Stimulated activated CD8-positive, alpha-beta memory T cell treated with anti-CD3 and anti-CD28 coated beads, Interleukin-7, amount 100 ng/mL, for 1 hour (primary cell): ENCODE measurements at places on chromosomes 4 and X.

DNA sequence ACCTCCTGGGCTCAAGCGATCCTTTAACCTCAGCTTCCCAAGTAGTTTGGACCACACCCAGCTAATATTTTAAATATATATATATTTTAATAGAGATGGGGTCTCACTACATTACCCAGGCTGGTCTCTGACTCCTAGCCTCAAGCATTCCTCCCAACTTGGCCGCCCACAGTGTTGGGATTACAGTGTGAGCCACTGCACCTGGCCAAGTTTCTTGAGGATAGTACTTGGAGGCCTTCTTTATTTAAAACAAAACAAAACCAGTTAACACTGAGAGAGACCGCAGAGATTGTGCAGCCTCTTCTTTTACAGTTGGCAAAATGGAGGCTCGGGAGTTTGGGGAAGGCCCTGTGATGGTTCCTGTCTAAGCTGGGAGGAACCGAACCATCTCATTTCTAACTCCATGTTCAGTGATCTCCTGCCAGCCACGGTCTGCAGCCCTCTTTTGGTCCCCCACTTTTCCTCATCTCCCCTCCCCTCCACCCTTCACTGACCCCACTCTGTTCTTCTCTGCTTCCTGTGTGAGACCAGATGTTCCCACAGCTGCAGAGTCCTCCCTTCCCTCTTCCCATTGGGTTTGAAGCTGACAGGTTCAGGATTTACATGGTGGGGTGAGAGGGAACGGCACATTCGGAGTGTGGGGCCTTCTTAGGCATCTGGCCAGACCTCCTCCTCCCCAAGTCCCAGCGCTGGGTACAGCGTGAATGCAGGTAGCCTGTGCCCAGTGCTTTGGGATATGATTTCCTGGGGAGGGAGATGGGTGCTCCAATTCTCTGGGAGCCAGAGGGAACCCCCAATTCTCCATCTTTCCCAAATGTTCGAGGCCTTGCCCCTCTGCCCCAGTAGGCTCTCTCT, 1.4 kb upstream of the SORCS2 start:
- no peak for DNase-seq

- no peak for DNase-seq
Measured at GRCh38 chr4:1883583-1883982, 12.4 kb downstream of the NSD2 start.

DNA sequence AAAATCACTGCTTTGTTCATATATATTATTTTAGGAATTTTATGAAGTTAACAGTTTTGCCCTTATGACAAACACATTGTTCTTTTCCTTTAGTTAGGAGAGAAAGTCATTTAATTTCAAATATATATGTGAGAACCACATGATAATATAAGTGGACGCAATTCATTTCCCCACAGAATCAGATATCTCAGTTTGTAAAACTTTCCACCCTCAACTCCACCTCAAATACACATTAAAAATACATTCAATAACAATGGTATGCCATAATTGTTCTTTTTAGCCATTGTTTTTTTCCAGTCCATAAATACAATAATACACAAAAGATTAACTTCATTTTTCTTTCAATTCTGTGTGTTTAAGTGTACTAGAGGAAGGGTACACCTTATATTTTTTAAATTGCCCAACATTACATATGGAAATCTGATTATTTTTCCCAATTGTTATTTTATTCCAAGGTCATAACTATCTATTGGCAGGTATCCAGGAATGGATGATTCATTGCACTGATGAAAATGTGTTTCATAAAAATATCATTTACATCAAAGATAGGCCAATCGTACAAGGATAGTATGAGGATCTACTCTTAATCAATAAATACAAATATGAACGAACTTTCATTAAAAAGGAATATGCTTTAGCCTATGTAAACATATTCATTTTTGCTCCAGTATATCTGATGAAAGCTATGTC, 125.0 kb downstream of the PPP3CA start:
- no peak for DNase-seq

GRCh38 chr4:40571208-40571607, 58.5 kb downstream of the RBM47 start:
- DNase-seq = no peak

GRCh38 chr4:39587881-39588280, 50.8 kb downstream of the SMIM14 start:
- no peak for DNase-seq

- DNase-seq = no peak
Measured at GRCh38 chr4:95640311-95640710, 91.5 kb upstream of the UNC5C start.

DNA sequence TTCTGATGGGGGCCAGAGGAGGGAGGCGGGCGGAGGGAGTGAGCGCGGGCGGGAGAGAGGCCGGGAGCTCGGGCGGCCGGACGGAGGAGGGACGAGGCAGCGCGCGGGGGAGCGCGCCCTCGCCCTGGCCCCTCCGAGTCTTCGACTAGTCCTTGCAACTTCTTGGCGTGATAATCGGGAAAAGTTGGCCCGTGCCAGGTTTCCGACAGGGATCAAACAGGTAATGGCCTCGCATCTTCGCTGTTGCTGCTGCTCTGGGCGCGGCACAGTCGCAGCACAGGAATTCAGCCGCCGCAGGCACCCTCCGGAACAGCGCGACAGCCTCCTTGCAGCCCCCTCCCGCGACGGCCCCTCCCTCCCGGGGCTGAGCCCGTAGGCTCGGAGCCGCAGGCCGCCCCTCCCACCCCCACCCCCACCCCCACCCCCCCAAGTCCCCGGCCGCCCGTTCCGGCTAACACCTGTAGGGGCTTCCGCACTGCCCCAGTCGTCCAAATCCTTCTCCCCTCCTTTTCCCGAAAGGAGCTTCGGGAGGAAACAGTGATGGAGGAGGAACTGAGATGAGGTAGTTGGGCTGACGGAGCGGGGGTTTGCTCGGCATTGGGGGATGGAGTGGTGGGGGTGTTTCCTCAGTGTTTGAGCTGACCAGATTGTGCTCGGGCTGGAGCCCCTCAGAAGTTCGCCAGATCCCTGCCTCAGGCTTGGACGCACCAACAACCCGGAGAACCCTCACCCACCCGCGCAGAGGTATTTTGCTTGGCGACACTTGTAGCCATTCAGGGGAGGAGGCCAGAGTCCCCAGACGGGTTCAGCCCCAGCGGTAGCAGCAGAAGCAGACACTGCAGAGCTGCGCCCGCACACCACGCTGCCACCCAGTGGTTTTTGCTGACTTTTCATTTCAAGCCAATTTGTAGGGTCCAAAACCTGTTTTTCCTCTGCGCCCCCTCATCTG, at the start of gene FGF13:
FGF13 (minus strand) TSS at position 319 of the 949 bp plus-strand sequence. CDS start 714 bp downstream, outside the sequence.
- no peak for DNase-seq

- no peak for DNase-seq
Measured at GRCh38 chr4:152063621-152064240, 302.9 kb upstream of the GATB start.

GRCh38 chr4:119041396-119041795, 94.2 kb upstream of the MYOZ2 start:
- DNase-seq = no peak

DNA sequence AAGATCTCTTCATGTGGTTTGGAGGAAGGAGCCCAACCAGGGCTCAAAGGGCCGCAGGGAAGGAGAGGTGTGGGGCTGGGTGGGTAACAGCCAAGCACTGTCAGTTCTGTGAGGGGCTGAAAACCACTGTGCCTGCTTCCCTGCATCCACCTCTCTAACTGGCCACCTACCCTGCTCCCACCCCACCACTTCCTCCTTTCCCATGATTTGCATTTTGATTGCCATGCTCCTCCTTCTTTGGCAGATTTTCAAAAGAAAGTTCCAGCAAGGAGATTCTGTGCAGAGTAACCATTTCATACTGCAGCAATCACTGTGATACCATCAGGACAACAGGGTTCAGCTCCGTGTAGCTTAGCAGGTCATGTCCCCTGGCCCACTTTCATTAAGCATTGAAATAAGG, 1.8 kb downstream of the ZNF674 start:
- DNase-seq = no peak

DNA sequence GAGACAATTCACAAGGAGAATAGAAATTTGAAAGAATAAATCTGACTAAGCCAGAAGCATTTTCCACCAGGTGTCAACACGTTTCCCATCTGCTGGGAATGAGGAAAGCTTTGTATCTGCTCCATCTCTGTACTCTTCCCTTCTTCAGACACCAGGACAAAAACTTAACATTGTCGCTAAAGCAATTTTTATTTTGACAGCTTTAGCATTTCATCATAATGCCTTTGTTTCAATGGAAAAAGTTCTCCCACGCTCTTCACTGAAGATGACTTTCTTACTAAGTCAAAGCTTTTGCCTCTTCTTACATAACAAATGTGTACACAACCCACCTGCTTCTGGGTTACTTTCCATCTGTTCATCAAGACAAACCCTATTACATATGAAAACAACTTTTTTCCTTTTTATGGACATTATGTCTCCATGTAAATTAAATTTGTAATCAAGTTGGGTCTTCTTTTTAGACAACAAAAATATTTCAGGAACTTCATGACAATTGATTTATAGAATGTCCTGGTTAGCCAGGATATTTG, 141.7 kb upstream of the GUCY1A1 start:
- DNase-seq = no peak

GRCh38 chr4:1244081-1244977, 4.6 kb downstream of the CTBP1 start:
- DNase-seq = no peak

- no peak for DNase-seq
Measured at GRCh38 chr4:128355305-128355704, 67.7 kb upstream of the PGRMC2 start.

- DNase-seq = no peak
Measured at GRCh38 chrX:95675794-95676193, 1008.8 kb upstream of the DIAPH2 start.

DNA sequence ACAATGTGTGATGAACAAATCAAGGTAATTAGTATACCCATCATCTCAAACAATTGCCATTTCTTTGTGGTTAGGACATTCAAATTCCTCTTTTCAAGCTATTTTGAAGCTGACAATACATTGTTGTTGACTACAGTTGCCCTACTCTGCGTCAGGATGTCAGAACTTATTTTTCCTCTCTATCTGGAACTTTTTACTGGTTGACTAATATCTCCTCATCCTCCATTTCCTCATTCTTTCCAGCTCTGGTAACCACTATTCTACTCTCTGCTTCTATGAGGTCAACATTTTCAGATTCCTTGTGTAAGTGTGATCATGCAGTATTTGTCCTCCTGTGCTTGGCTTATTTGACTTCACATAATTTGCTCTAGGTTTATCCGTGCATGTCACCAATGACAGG, 240.5 kb upstream of the HS3ST1 start:
- no peak for DNase-seq

GRCh38 chrX:13208281-13208935, 111.4 kb downstream of the ATXN3L start:
- no peak for DNase-seq

DNA sequence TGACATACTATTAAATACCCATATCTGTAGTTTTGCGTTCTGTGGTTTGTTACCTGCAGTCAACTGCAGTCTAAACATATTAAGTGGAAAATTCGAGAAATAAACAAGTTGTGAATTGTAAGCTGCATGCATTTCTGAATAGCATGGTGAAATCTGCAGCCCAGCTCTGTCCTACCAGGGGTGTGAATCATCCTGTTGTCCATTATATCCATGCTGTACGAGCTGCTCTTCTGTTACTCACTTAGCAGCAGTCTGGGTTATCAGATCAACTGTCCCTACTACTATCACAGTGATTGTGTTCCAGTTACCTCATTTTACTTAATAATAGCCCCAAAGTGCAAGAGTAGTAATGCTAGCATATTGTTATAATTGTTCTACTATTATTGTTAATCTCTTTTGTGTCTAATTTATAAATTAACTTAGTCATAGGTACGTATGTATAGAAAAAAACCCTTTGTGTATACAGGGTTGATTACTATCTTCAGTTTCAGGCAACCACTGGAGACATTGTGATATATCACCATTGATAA, 173.7 kb upstream of the FAT4 start:
- no peak for DNase-seq

DNA sequence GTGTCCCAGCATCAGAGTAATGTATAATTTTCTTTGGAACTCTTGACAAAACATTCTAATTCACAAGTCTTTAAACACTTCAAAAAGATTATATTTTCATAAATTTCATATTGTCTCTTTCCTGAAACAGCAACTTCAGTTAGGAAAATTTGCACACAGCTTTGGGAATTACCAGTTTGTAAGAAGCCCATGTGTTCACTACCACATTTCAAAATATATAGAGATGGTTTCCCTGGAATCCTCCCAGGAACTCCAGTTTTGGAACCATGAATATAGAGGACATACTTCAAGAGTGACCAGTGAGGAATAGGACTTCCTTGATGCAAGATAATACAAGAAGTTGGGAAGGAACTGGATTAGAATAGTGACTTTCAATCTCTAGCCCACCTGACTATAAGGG, 28.7 kb upstream of the HPGDS start:
- DNase-seq = no peak

GRCh38 chr4:126957556-126957955, 675.2 kb upstream of the INTU start:
- no peak for DNase-seq

GRCh38 chr4:139921429-139922184, 232.4 kb downstream of the MAML3 start:
- DNase-seq = no peak

GRCh38 chr4:126777649-126778048, 855.1 kb upstream of the INTU start:
- no peak for DNase-seq

DNA sequence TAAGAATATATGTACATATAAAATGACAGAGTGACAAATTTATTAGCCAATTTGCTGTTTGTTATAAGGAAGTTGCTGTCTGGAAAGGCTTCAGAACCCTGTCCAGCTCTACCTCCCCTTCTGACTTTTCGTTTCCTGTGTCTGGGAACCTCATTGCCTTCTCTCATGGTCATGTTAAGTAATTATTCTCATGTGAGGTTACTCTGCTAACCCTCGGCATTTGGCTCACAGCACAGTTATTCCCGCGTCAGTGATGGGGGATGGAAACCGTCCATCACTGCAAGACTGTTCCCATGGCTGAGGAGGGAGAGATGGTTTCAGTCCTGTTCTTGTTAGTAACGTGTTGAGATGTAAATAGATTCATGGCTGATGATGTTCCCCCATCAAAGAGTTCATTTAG, 11.9 kb downstream of the EDNRA start:
- DNase-seq = no peak

DNA sequence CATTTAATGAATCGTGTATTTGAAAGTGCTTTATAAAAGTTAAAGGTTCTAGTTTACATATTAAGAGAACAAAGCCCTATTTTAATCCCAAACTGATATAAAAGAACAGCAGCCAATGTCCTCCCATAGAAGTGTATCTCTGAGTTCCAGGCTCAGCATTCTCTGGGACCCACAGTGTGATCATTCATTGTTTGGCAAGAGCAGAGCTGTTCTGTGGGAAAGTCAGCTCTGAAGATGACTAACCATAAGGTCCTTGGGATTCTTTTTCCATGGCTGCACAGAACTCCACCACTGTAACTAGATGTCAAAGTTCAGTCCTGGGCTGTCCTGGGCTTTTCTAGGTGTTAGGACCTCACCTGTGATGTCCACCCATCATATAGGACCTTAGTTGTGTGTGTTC, 157.0 kb upstream of the TLL1 start:
- no peak for DNase-seq

- no peak for DNase-seq
Measured at GRCh38 chr4:74628852-74629620, 165.3 kb downstream of the BTC start.
